ENCODE measurements at places on chromosomes 1 and 21.

DNA sequence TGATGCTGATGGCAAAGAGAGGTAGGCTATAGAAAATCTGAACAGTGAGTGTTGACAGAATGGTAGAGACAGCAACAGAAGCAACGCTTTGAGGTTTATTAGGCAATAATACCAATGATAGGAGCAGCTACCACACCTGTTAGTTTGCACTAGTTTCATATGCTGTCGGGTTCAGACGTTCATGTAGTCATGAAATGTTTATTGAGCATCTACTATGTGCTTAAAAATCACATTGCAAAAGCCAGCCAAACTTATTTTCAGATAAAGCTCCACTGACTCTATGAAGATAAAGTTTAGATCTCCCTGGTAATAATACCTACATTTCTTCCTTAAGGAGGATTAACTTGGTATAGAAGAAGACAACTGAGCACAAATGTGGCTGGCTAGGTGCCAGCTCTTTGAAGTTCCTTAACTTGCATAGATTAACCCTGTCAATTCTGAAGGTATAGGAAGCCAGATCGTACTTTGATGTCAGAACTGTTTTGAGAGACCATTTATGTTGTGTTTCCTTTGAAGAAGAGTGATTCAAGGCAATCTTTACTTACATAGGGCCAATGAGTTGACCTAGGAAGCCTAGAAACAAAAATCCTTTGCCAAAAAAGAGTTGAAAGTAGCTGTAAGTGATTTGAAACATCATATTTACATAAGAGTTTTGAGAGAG lies 71.5 kb downstream of the DISP1 start:
- DNase-seq, result no peak

DNA sequence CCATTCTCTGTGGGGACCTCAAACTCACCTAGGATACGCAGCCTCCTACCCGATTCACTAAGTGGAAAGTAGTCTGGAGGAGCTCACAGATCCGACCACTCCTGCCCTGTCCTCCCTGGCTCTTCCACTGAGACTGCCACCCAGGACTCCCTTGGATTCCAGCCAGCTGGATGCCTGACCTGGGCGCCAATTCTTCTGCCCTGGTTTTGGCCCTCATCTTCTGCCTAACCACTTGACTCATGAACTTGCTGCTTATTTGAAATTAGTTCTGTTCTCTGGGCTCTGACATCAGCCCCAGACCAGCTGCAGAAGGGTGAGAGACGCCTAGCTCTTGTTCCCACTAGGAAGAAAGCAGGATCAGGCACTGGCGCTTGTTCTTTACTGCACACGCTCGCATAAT lies 48.9 kb downstream of the SLC35D1 start:
- no peak for DNase-seq

- no peak for DNase-seq
These were observed 19.9 kb downstream of the REG4 start for GRCh38 chr1:119791377-119791776.

DNA sequence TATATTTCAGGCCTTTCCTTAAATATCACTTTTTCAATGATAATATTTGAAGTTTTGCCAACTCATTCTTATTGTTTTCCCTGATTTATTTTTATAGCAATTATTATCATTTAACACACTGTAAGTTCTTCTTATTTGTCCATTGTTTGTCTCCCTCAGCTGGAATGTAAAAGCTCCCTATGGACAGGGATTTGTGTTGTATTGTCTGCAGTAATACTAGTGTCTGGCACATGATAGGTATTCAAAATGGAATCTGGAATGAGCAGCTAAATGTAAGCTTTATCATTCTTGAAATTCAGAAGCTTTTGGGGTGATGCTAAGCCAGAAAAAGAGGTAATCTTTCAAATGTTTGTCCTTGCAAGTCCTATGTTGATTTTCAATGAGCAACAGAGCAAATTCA lies 112.1 kb downstream of the NEGR1 start:
- no peak for DNase-seq

GRCh38 chr1:207020709-207021107 lies 11.8 kb downstream of the C1orf116 start:
- no peak for DNase-seq

DNA sequence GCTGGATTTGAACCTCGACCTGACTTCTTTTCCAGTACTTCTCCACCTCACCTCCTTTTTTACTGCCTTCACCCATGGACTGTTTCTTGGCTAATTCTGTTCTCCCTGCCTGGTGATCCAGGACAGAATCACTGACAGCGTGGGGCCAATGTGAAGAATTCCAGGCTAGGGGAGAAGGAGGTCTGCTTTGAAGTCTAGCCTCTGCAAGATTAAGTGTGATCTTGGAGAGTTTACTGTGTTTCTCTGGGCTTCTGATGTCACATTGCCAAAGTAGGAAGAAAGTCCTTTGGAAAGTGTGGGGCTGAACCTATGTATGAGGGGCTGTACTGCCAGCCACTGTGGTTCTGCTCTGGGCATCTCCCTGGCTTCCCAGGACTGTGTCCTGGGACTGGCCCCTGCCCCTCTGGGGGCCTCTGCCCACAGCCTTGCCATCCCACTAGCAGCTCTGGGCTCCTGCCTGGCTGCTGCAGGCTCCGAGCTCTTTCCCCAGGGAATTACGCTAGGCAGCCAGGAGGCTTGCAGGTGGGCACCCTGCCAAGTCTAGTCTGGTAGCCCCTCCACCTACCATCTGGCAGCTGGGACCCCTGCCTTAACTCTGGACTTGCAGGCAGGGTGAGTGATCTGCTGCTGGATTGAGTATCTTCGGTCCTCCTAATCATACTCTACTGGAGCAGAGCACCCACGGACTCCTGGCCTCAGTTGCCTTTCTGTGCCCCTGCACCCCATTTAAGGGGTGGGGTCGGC lies 52.2 kb downstream of the YARS1 start:
- DNase-seq, result no peak

DNA sequence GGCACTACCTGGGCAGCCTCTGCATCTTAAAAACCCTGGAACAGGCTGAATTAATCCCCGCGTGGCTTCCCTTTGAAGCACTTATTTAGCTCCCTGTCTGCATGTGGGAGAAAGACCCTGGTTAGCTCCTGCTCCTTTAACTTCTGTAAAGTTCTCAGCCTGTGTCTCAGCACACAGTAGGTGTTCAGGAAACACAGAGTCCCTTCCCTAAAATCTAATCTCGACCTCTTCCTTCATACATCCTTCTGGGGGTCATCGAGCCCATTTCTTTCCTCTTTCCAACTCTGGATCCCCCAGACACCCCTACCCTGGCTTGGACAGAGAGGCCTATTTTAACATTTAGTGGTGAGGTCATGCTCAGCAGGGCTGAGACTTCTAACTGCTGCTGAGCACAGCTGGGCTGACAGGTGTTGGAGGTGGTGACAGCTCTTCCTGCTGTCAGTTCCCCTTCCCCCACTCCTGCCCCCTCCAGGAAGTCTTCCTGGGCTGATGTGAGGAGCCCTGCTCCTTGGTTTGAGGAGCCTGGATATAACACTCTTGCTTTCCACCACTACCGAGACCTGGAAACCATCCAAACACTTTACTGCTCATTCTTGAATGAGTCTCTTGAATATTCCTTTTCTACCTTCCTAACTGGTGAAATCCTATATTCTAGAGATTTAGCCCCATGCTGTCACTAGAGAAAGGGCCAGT lies 5.3 kb downstream of the E2F2 start:
- no peak for DNase-seq

GRCh38 chr1:210770396-210770984 lies 363.5 kb downstream of the KCNH1 start:
- no peak for DNase-seq

DNA sequence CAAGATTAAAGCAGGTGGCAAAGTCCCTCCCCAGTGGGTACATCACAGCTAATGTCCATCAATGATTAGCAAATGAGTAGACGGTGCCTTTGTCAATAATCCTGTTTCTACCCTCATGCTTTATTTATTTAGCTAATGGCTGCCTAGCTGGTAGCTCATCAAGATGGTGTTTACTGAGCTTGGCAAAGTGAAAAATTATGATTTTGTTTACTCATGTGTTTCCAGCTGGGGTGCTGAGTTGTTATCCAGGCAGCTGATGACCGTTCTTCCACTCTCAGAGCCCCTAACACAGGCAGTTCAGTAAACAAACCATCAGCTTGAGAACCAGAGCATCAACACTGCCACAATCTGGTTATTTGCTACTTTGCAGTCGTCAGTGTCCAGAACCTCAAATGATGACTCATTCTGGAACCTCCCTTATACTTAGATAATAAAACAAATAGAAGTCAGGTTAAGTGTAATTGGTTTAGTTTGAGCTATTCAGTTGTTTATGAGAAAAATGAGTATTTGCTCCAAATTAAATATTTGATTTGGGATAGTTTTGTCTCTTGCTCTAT lies 163.9 kb downstream of the ST6GALNAC5 start:
- no peak for DNase-seq

GRCh38 chr1:68185743-68186142 lies 46.6 kb downstream of the WLS start:
- no peak for DNase-seq

DNA sequence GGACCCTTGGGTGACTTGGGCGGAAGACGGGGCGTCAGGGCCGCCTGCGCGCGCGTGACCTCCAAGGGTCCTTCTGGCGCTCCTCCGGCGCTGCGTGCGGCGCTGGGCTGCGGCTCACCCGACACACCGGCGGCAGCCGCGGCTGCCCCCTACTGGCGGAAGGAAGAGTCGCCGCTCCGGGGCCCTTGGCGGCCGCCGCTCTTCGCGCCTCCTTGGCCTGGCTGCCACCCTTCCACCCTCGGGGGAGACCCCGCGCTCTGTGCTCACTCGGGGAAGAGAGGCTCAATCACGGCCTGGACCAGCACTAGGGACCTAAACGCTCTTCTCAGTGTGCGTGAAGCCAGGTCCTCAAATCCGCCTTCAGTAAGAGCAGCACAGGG lies 89.7 kb downstream of the DMRTA2 start:
- peak; percentile 50 for DNase-seq

DNA sequence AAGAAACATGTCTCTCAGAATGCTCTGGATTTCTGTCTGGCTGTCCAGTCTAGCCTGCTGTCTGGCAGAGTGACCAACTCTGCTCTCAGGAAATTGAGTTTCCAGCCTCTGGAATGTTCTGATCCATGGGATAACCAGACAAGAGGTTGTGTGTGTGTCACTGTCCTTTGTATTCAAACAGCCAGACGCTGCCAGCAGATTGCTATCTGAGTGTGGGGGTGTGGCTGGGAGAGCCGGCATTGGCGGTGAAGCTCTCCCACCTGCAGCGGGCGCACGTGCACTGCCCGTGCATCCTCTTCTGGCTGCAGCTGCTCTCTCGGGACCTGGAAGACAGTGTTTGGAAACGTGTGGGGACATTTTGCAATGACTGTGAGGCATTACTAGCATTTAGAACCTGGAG lies 26.1 kb downstream of the PKP1 start:
- DNase-seq, result no peak

GRCh38 chr1:225691861-225692516 lies 39.1 kb upstream of the ENAH start:
- no peak for DNase-seq

- no peak for DNase-seq
These were observed 1.7 kb downstream of the SYT11 start for GRCh38 chr1:155860970-155861510.

DNA sequence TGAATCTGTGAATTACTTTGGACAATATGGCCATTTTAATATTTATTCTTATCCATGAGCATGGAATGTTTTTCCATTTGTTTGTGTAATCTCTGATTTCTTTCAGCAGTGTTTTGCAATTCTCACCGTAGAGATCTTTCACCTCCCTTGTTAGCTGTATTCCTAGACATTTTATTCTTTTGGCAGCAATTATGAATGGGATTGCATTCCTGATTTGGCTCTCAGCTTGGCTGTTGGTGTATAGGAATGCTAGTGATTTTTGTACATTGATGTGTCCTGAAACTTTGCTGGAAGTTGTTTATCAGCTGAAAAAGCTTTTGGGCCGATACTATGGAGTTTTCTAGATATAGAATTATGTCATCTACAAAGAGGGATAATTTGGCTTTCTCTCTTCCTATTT lies 44.2 kb upstream of the NEGR1 start:
- DNase-seq, result no peak

GRCh38 chr1:206685769-206686477 lies 1.2 kb downstream of the MAPKAPK2 start:
- peak; percentile 34 for DNase-seq

- DNase-seq, result no peak
These were observed 209.5 kb downstream of the ZP4 start for GRCh38 chr1:237681210-237681609.

GRCh38 chr1:168772428-168773060 lies 43.5 kb upstream of the DPT start:
- no peak for DNase-seq

DNA sequence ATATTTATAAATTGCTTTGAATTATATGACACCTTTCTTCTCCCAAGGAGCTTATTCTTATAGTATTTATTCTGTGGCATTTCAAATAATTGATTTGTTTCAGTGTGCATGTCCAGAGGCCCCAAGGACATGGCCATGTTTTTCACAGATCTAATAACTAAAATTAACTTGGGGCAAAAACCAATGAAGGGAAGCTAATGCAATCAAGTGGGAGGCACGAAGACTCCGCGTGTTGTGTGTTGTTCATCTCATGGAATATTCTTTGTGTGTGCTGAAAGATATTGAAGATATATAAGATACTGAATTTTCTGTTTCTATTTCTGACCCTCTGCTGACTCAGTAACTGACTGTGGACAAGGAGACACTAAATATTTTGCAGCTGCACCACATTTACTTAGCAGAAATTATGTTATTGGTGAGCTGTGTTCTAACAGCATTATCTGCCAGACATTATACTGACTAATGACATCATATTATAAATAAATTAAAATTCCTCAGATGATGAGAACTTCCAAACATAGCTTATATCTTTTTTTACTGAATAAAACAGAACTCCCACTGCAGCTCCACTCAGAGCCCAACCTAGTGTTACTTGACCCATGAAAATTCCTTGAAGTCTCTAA lies 519.3 kb upstream of the CXADR start:
- no peak for DNase-seq

GRCh38 chr1:113217447-113218208 lies 144.6 kb downstream of the LRIG2 start:
- DNase-seq, result no peak

GRCh38 chr1:187817782-187818181 lies 989.0 kb downstream of the PLA2G4A start:
- DNase-seq, result peak; percentile 19

DNA sequence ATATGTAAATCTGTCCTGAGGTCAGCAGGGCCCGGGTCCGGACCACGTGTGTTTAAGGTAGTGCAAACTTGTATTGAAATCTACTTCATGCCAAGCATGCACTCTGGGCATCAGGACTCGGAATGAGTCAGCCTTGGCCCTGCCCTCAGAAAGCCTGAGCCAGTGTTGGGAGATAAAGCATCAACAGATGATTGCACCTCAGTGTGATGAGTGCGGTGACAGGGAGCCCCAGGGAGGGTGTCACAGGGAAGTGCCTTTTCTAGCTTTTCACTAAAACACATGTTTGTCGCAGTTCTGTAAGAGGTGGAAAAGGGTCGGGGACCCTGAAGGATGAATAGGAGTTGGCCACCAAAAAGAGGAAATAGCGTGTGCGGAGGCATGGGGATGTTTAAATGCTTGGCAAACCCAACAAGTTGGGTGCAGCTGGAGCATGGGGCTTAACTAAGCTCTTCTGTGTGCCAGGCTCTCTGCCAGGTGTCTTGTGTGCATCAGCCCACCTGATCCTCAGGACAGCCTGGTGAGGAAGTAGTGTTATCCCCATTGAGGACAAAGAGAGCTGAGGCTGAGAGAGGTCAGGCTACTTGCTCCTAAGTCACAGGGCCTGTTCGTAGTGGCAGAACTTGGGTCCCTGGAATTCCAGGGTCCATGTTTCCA lies 48.2 kb upstream of the EPB41 start:
- no peak for DNase-seq
